ENCODE measurements at places on chromosomes 4 and X.

DNA sequence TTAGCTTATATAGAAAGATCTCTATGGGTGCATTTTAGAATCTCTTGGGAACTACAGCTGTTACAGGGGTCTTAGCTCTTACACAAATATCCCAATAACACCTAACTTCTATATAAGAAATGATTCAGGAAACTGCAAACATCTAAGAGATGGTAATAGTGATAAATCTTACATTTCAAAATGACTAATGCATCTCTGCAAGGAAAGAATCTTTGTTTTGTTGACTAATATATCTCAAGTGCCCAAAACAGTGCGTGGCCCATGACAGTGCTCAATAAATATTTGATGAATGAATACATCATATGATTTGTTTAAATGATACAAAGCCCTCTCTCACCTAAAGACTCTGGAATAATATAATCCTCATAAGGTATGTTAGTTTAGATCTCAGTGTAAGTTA is 47.5 kb downstream of the CENPE start:
- no peak for DNase-seq

DNA sequence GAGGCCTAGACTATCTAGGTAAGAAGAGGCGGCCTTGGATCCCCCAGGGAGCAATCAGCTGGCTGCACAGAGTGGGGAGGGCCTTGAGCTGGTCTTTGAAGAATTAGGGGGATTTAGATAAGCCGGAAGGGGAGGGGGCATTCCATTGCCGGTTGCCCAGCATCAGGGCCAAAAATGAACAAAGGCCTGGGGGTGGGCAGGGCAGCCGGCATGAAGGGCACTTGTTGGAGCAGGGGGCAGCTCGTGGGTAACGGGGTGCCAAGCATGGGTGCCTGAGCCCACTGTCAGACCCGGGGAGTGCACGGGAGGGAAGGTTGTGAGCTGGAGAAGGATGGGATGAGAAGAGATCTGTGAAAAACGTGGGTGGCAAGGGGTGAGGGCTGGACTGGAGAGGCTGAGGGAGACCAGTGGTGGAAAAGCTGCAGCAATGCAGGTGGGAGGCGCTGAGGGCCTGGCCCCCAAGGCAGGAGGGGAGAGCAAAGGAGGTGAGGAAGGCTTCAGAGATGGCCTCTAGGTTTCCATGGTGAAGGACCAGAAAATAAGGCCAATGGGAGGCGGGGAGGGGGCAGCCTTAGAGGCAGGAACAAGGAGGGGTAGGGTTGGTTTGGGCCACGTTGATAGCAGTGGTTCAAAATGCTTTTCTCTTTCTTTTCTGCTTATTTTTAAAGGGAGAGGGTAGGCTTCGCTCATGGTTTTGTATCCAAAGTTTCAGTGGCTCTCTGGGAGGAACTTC is 8.6 kb downstream of the KLF3 start:
- no peak for DNase-seq

GRCh38 chr4:127555106-127555505 is 77.7 kb upstream of the INTU start:
- DNase-seq = no peak

DNA sequence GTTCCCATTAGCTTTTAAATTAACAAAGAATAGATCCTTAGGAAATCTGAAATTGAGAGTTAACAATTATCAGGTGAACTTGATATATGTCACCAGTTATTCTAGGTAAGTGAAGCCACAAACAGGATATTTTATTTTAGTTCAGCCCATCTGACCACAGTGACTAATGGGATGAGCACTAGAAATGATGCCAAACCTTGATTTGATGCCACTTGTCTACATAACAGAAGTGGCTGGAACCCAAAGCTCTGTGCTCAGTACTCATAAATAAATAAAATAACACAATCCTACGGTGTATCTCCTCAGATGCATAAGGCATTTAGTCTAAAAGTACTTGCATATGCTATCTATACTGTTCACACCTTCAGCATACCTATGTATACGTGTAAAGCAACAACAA is 12.2 kb downstream of the SLITRK4 start:
- DNase-seq = no peak

GRCh38 chr4:119014658-119015057 is 121.0 kb upstream of the MYOZ2 start:
- no peak for DNase-seq

- no peak for DNase-seq
Measured at GRCh38 chr4:180913750-180914149, 1329.5 kb upstream of the TENM3 start.

DNA sequence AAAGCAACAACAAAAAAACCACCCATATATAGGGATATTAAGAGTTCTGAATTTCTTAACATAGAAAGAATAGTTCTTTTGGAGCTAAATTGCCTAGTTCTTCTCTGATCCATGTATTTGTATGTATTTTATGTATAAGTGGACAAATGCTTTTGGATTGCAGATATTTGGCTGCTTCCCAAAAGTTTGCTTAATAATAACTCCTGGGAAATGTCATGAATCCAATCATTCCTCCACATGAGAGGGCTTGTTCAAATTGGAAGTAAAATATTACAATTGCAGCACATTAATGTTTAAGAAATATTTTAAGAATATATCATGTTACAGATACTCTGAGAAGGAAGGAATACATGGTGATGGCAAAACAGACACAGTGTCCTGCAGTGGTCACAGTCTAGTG is 71.5 kb upstream of the PAGE3 start:
- no peak for DNase-seq

DNA sequence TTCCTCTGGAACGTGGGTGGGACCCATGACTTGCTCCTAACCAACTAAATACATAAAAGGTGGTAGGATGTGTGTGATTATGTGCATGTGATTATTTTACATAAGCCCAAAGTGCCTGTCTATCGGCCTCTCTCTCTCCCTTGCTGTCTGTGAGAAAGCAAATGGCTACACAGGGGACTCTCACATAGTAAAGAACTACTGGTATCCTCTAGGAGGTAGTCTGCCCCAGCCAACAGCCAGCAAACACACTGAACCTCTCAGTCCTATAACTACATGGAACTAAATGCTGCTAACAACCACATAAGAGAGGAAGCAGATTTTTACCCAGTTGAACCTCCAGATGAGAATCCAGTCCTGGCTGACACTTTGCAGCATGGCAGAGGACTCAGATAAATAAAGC is 1249.4 kb downstream of the ADGRL3 start:
- no peak for DNase-seq

DNA sequence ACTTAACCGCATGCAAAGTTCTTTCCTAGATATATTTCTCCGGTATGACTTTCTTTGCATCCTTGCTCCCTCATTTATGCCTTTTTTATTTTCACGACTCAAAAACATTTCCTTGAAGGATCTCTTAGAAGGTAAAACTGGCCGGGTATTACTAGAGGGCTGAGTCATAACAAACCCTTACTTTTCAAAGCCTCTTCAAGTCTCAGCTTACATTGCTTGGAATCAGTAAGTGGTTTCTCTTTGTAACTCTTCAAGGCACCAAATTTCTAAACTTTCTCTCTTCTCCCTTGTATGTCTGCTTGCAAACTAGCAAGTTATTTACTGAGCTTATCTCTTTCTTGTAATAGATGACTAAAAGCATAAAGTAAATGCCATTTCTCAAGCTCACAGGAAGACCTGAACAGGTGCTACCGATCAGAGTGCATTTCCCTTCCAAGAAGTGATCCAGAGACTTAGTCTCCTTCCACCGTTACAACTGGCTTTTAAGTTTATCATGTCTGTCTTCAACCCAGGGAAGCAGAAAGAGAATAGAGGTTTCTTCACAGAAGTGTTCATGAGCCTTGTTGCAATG is 75.5 kb downstream of the ANXA10 start:
- no peak for DNase-seq

DNA sequence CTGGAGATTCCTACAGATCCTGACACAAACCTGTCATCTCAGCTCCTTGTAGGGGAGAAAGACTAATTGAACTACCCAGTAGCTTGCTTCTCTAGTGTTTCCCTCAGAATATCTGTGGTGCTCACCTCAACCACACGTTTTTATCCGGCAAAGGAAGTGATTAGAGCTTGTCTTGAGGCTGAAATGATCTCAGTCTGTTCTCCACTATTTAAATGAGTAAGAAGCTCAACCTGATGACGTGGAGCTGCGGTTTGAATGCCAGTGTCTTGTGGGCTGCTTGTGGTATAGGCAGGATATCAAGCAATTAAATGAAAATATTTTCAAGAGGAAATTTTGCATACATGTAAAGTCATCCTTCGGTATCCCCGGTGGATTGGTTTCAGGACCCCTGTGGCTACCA is 270.2 kb downstream of the TLL1 start:
- no peak for DNase-seq

DNA sequence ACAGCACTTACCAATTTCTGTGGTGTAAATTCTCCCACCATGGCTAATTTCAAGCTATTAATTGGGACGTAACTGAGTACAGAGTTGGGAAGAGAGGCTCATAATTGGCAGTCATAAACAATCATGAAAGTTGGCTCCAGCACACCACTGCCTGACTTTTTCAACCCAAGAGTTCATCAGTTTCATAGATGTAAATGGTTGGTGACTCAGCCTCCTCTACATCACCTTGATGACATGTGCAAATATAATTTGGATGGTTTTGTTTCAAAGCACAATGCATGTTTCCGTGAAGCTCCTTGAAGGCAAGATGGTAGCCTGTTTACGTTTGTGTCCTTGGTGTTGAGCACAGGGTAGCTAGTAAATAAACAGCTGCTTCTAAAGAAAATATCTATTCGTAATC is 235.1 kb downstream of the LDB2 start:
- no peak for DNase-seq

DNA sequence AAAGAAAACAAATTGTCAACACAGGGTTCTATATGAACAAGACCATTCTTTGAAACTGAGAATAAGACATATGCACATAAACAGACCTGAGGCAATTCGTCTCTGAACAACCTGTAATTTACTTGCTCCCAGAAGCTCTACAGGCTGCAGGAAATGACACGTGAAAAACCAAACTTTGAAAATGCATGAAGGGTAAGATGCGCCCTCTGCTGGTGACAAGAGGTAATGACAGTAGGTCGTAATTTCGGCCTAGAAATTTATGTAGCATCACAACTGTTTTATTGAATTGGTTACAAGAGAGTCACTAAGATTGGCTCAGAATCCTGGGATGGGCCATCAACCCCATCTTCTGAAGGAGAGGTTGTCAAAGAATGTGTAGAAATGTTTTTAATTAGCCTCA is 276.5 kb downstream of the PPP4R3C start:
- DNase-seq = no peak

GRCh38 chr4:58225460-58225859 is 1115.3 kb upstream of the IGFBP7 start:
- DNase-seq = no peak

DNA sequence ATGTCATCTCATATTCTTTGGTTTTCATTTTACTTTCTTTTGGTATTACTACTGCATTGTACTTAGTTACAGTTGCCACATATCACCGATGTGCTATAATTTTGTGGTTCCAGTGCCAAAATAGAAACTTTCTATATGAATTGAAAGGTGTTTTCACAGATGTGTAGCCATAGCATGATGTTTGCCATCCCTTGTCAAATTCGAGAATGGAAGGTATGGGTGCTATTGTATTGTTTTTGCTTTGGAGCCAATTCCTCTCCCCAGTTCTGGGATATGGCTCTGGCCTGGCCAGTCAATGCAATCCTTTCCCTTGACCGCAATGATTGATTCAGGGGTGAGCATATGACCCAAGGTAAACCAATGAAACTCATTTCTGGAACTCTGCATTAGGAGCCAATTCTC is 86.2 kb upstream of the RPS6KA3 start:
- no peak for DNase-seq

- DNase-seq = no peak
Measured at GRCh38 chr4:76535603-76536372, 100.8 kb downstream of the SHROOM3 start.

DNA sequence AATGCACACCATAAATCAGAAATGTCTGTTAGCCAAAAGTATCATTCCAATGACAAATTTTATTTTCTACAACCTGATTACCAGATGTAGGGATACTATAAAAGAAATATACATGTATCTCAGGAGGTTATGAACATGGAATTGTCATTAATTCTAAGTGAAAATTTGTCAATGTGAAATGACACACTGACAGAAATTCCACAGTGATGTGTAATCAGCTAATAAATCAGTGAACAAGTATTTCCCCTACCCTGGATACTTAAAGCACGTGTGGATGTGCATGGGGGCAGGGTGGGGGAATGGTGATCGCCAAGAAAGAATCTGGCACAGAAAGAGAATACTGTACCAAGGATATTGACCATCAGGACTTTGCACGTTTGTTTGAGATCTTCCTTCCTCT is 123.6 kb downstream of the SH3RF1 start:
- DNase-seq = no peak

- DNase-seq = no peak
Measured at GRCh38 chrX:16469870-16470269, 180.1 kb upstream of the S100G start.

DNA sequence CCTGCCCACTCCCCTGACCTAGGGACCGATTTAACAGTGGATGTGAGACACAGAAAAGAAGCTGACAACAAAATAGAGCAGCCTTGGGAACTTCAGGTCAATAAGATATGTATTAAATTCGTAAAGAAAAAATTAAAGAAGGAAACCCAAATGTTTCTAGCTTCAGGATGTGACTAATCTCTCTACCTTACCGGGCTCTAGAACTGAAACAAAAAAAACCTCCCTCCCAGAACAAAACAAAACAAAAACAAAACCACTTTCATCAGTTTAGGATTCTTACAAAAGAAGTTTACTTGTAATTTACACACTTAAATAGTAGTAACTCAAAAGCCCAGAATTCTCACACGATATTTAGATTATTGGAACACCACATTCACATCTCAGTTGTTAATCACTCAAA is 185.8 kb upstream of the RPS6KA3 start:
- no peak for DNase-seq

GRCh38 chr4:55158957-55159356 is 33.6 kb upstream of the KDR start:
- no peak for DNase-seq

- DNase-seq = no peak
Measured at GRCh38 chr4:55469979-55470378, 74.2 kb downstream of the TMEM165 start.

DNA sequence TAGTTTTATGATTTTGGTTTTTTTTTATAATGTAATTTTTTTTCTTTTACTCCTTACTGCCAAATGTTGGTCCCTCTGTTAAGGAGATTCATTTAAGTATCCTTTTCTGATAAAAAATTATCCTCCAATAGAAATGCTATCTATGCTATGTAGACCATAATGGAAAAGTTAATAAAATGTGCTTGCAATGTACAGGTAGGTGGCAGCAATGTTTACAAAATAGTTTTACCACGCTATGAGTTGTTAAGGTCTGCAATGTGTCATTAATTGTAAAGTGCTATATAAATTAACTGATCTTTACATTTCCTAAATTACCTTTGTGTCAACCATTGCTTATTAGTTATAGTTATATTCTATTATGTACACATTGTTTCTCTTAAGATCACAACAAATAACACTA is 3.8 kb upstream of the CENPC start:
- no peak for DNase-seq

GRCh38 chr4:85050736-85051135 is 84.2 kb upstream of the WDFY3 start:
- DNase-seq = no peak
